ENCODE measurements at places on chromosomes 5 and 9.

DNA sequence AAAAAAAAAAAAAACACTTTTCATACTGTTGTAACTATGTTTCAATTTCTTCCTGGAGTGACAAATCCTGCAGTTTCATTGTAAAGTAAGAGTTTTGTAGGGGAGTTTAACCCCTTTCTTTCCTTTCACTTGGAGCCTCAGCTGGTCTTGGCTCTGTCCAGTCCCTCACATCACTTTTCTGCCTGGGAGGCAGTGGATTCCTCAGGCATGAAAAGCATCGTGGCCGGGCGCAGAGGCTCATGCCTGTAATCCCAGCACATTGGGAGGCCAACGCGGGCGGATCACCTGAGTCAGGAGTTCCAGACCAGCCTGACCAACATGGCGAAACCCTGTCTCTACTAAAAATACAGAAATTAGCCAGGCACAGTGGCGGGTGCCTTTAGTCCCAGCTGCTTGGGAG lies 45.6 kb upstream of the MYO10 start:
- DNase-seq: no peak

DNA sequence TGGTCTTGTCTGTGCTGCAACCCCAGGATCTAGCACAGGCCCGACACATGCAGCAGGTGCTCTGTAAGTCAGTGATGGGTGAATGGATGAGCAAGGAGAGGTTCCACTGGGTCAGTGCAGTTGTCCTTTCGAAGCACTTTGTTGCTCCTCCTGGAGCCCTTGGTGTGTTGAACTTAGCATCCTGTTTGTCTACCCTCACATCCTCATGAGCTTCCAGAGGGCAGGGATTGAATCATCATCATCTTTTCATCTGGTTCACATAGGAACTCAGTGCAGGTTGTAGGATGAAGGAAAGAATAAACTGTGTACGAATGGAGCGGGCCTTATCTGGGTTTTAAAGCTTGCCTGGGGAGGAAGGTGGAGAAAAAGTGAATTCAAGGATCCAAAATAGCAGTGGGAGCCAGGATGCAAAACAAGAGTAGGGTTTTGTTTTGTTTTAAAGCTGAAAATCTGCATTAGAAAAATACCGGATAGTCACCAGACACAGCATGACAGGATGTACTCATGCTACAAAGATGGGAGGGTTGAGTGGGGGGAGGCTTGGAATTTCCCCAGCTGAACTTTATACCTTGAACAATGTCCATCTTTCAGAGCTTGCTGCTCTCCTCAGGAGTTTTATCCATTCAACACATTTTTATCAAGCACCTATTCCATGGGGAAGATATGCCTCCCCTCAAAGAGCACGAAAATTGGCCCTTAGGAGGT lies 55.8 kb downstream of the PTTG1 start:
- no peak for DNase-seq

DNA sequence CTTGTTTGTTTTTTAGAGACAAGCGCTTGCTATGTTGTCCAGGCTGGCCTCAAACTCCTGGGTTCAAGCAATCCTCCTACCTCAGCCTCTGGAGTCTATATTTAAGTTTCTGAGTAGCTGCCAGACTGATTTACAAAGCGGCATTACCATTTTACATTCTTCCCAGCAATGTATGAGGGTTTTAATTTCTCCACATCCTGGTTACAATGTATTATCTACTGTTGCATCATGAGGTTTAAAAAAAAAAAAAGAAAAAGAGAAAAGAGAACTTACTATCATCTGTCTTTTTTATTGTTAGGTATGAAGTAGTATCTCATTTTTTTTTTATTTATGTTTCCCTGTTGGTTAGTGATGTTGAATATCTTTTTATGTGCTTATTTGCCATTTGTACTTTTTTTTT lies 18.9 kb upstream of the CLINT1 start:
- no peak for DNase-seq

GRCh38 chr9:5364294-5365024 lies 24.8 kb upstream of the RLN1 start:
- no peak for DNase-seq

DNA sequence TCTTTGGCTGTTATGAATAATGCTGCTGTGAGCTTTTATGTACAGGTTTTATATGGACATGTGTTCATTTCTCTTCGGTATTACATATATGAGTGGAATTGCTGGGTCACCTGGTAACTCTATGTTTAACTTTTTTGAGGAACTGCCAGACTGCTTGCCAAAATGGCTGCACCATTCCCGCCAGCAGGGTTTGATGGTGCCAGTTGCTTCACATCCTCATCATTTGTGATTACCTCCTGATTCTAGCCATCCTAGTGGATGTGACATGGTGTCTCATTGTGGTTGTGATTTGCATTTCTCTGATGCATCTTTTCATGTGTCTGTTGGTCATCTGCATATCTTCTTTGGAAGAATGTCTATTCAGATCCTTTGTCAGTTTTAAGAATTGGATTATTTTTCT lies 10.7 kb downstream of the NANS start:
- DNase-seq: no peak

- DNase-seq: no peak
These were observed 112.4 kb downstream of the INIP start for GRCh38 chr9:112605518-112605917.

DNA sequence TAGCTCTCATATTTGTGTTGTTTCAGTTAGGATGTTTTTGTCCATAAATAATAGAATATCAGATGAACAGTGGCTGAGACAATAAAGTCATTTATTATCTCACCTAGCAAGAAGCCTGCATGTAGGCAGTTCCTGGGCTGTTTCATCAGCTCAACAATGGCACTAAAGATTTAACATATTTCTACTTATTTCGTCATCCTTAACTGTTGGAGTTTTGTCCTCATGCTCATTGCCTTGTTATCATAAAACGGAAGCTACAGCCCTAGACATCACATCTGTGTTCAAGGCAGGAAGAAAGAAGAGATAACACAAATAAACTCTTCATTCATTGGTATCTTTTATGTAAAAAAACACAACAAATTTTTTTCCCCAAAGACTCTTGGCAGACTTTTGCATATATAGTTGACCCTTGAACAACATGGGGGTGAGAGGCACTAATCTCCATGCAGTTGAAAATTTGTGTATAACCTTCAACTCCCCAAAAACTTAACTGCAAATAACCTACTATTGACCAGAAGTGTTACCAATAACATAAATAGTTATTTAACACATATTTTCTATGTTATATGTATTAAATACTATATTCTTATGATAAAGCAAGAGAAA lies 277.2 kb upstream of the ADRA1B start:
- no peak for DNase-seq

DNA sequence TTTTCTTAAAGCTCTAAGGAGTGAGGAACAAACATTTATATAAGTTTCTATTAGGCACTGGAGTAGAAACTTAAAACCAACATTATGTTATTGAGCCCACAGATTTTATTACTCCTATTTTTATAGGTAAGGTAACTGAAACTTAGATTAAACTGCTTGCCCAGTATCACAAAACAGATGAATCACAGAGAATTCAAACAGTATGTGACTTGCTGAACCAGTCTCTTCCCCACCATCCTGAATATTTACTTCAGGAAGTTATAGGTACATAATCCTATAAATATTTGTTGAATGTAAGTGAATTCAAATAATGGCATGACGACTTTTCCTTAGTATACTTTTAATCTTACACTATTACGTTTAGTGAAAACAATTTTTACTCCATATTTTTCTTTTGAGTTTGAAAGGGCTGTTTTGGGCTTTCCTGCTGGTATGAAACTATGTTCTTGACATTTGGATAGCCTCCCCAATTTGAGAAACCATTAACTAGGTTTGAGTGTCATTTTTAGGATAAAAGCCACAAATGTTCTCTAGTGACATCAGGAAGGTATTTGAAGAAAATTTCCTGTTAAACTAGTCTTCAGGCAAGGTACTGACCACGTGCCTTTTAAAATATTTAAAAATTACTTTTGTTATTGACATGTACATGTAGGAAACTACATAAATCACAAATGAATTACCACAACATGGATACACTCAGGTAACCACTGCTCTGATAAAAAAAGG lies 39.3 kb downstream of the PRRC1 start:
- DNase-seq: no peak

DNA sequence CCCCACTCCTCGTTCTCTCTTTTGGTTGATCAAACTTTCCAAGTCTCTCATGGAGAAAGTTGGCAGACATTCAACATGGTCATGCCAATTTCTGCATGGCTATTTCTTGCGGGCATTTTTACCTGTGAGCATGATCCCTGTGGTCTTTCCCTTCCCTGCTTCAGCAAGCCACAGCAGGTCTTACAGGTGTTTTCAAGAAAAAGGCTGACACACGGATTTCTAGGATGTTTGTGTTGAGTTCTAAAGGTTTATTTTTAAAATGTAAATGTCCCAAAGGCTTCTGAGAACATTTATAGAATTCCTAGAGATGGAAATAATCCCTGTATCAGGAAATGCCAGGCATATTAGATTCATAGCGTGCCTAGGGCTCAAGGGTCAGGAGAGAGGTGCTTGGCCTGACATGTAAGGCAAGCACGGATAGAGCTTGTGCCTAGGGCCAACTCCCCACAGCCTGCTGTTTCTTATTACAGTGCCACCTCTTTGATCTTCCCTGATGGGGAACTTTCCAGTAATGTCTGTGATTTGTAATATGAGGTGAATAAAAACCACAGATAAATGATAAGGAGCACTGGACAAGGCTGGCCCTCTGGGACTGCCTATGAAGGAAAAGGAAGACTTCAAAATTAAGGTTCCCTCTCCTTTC lies 79.8 kb downstream of the MUSK start:
- no peak for DNase-seq

- DNase-seq: no peak
These were observed 16.2 kb downstream of the LMNB1 start for GRCh38 chr5:126793097-126793496.

GRCh38 chr9:7081065-7081600 lies 323.4 kb downstream of the KDM4C start:
- DNase-seq: no peak

DNA sequence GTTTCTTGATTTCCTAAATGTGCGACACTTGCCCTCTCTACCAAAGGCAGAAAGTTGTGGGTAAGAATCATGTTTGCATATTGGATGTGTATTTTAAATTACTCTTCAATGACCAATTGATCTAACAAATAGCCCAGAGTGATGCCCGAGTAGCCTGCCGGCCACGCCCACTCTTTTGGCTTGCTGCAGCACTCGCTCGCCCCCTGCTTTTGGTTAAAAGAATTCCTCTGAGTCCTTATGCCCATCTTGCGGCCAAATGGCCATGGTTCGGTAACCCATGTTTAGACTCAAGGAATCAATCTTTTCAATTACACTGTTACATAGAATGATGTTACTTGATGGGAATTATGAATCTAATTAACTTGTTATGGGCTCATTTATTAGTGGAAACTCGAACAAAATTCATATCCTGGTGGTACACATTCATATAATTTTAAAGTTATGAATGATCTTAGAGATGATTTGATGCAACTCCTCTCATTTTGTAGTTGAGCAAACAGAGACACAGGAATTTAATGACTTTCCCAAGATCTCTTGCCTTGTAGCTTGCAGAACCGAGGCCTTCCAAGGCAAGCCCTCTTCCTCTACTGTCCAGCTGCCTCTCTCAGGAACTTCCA lies 36.5 kb downstream of the PPIC start:
- peak; percentile 1 for DNase-seq

GRCh38 chr9:71861618-71862017 lies 49.4 kb downstream of the ABHD17B start:
- DNase-seq: no peak

DNA sequence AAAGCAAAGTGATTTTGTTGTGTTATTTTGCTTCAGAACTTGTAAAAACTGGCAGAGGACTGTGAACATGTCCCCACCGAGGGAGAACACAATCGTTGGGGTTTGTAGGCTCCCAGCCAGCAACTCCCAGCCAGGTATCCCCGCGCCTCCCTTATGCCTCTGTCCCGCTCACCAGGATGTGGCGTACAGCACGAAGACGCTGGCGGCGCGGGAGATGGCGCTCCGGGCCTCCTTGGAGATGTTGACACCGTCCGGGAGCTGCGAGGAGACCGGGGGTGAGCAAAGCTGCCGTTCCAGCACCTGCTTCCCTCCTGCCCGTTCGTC lies 630 bp downstream of the POLE3 start:
- DNase-seq: no peak

DNA sequence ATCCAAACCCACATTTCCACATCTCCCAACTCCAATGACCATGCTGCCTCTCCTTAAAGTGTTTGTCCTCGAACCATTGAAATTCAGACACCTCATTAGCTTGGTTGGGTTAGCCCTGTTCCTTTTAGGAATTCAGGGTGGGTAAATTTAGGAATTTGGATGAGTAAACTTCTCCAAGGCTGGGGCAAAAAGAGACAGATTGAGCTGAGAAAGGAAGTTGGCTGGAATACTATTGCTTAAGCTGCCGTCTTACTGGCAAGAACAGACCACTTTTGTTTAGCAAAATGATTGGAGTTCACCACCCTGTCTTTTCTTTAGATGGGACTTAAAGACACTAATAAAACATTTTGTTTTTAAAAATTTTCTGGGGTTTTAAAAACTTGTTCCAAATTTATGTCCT lies 143.6 kb upstream of the GDNF start:
- DNase-seq: no peak

DNA sequence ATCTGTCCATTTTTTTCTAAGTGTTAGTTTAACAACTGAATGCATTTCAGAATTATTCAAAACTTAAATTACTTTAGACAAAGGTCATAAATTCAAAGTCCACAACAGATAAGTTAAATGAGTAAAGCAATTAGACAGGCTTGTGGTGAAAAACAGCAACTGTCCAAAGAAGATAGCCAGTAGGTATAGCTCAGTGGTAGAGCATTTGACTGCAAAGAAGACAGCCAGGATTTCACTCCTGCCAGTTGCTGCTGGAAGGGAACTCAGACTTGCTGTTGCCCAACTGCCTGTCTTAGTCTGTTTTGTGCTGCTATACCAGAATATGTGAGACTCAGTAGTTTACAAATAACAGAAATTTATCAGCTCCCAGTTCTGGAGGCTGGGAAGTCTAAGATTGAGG lies 10.0 kb downstream of the FANCC start:
- no peak for DNase-seq

- DNase-seq: no peak
These were observed 59.5 kb downstream of the NUDT12 start for GRCh38 chr5:103503066-103503465.

DNA sequence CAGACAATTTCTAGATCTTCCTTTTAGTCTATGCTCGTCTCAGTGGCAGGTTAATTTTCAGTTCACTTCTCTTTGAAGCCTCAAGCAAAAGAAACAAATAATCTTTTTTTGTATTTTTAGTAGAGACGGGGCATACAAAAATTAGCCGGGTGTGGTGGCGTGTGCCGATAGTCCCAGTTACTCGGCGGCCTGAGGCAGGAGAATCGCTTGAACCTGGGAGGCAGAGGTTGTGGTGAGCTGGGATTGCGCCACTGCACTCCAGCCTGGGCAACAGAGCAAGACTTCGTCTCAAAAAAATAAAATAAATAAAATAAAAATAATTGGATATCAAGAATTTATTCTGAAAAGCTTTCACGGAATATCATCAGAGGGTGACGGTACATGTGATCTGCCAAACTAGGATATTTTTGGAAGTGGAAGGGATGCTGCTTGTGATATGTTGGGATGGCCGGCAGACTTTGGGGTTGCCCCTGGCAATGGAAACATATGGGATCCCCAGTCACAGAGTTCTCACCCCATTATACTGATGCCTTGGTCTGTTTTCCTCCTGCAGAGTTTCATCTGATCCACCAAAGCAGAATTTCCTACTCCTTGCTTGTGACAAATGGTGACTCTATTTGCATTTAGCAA lies 7.6 kb upstream of the LCP2 start:
- DNase-seq: no peak

Data from activated CD4-positive, alpha-beta T cell treated with anti-CD3 and anti-CD28 coated beads for 24 hours (primary cell).